Breast epithelium (tissue), 4 donors: ENCODE measurements at places on chromosomes 11 and 22. TPM values are rescaled to one million over a fixed set of nuclear protein-coding genes. Genes with fewer than 3 reads are reported as not detected.

Gene LRRC10B
- 3.3 TPM for total RNA-seq

Gene KRTAP5-5
- total RNA-seq = not detected

Gene PLCB3
- 20.5 TPM for total RNA-seq

Gene PKP3
- 36.7 TPM for total RNA-seq

Gene ZP1
- not detected for total RNA-seq

Gene IFITM1
- 129 TPM for total RNA-seq

Gene SMTNL1
- total RNA-seq = not detected

Gene MCHR1
- total RNA-seq = not detected

Gene APOA5
- not detected for total RNA-seq

Gene OR52H1
- total RNA-seq = 0.96 TPM

Gene PHRF1
- total RNA-seq = 21.3 TPM

Gene OR51F1
- not detected for total RNA-seq

Gene NLRP14
- total RNA-seq = 0.29 TPM

Gene GNG3
- not detected for total RNA-seq

Gene SLC22A12
- not detected for total RNA-seq

Gene VPREB1
- not detected for total RNA-seq

Gene LMO1
- total RNA-seq = not detected

Gene SMDT1
- total RNA-seq = 16.2 TPM

Gene ACTN3
- under 0.01 TPM for total RNA-seq

Gene KDM4D
- total RNA-seq = 0.33 TPM

Gene PDGFB
- 8.5 TPM for total RNA-seq

Gene DDT
- total RNA-seq = 146 TPM

Gene SDHD
- 109 TPM for total RNA-seq

Gene IGLL5
- not detected for total RNA-seq
